Stimulated activated CD8-positive, alpha-beta memory T cell treated with anti-CD3 and anti-CD28 coated beads, Interleukin-4, amount 100 ng/mL, for 1 hour (primary cell): ENCODE measurements at places on chromosomes 2 and 18.

DNA sequence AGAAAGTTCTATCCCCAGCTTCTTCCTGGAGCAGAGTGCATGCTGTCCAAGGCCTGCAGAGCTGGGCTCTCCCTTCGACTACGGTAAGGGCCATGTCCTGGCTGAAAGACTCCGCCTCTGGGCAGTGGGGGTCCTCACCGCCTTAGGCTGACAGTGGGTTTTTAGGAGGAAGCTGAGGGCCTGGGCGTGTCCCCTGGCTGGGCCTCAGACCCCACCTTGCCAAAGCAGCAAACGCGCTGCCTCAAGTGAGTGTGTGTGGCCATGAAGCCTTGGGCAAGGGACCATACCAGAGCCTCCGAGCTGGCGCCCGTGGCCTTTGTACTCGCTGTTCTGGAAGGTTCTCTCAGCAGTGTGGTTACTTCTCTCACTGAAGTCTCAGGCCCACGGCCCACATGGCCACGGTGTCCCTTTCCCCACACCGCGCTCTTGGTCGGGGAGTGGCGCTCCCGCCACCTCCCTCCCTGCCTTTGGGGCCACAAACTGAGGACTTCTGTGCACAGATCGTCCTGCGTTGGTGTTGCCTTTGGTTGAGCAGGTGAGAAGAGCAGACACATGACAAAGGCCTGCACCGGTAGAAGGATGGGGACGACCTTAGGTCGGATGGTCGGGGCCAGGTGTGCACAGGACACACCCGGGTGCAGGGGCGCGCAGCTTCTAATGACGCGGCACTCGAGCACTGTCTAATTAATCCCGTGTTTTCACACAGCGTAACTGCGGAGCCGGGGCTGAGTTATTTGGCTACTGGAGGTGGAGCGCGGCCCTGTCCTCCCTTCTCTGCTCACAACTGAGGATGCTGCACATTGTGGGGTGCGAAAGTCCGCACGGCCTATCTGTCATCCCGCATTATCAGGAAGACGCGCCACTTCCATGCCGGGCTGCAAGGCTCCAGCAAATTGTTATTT lies 121.6 kb downstream of the PTGR3 start:
- DNase-seq = no peak

GRCh38 chr2:151481744-151482143 lies 72.0 kb downstream of the RIF1 start:
- DNase-seq = no peak

GRCh38 chr2:9638532-9638931 lies 7.7 kb upstream of the YWHAQ start:
- DNase-seq = no peak

DNA sequence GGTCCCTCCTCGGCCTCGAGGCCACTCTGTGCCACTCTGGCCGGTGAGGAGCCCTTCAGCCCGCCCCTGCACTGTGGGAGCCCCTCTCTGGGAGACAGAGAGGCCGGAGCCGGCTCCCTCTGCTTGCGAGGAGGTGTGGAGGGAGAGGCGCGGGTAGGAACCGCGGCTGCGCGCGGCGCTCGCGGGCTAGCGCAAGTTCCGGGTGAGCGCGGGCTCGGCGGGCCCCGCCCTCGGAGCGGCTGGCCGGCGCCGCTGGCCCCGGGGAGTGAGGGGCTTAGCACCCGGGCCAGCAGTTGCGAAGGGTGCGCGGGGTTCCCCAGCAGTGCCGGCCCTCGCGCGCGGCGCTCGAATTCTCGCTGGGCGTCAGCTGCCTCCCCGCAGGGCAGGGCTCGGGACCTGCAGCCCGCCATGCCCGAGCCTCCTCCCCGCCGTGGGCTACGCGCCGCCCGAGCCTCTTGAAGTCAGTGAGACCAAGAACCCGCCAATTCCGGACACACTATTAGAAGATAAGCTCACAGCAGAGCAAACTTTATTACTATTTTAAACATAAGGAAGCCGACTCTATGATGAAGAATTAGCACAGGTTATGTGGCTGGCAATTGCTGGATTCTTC lies 825.8 kb upstream of the FANCL start:
- DNase-seq = no peak

DNA sequence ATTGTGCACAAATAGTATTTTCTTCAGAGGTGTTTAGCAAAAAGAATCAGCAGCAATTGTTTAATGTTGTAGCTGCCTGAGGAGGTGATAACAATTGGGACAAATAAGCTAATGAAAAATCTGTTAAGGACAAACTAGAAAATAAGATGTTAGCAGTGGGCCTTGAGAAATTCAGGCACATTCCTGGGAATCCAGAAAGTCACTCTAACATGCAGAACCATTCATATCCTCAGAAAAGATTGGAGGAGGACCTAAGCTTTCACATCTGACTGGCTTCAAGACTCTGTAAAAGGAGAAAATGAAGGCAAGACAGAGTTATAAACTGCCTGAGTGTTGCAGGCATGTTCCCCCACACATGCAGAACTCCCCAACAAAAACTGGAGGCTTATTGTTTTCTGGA lies 353.5 kb upstream of the RGPD4 start:
- no peak for DNase-seq

DNA sequence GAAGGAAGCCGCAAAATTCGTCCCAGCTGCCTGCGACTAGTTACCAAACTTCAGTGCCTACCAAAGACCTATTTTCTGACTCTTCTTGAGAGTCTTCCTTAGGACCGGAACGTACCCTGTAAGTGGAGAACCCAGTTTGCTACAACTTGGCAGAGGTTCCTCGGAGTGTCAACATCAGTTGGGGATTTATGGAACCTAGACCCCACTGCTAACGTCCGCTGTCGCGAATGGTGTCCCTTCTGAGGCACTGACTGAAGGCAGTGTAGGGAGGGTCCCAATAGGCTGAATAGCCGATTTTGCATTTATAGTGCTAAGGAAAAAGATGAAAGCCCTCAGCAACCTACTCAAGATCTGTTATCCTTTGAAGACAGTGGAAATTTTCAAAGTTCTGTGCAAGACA lies 568 bp upstream of the STK17B start:
- no peak for DNase-seq

DNA sequence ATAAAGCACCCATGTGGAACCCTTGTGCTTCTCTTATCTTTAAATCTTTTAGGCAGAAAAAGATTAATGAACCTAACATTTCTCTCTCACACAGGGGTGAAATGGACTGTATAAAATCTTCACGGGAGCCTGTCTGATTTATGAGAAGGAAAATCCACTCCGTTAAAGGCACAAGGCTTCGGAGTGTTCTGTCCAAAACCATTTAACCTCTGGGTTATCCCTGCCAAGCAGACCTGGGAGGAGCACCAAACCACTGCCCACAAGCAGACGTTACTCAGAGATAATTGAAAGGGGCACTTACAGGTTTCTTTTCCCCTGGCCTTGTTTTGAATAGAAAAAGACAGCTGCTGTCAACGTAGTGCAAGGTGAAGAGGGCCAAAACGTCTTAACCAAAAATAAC lies 184.4 kb upstream of the DOK6 start:
- no peak for DNase-seq

DNA sequence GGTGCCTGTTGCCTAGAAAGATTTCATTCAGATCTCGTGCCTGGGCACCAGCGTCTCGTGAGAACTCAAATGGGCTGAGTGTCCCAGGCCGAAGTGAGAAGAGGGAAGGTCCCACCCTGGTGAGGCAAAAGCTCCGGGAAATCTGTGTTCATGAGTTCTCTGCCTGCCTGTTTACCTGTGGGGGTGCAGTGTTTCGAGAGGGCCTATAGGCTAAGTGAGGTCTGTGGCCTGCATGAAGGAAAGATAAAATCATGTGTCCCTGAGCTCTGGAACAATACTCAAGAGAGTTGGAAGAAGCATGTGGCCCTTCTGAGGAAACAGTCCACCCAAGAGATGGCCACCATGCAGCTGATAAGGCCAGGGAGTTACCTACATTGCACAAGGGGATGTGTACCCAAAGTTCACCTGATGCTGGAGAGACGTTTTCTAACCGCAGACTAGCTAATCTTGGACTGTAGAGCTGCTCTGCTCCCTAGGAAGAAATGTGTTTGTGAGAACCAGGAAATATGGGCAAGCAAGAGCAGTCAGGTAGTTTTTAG lies 63.5 kb upstream of the ST3GAL5 start:
- no peak for DNase-seq

- DNase-seq = no peak
These were observed 73.3 kb downstream of the RPIA start for GRCh38 chr2:88764850-88765153.

GRCh38 chr2:221775096-221775495 lies 203.0 kb upstream of the EPHA4 start:
- no peak for DNase-seq

DNA sequence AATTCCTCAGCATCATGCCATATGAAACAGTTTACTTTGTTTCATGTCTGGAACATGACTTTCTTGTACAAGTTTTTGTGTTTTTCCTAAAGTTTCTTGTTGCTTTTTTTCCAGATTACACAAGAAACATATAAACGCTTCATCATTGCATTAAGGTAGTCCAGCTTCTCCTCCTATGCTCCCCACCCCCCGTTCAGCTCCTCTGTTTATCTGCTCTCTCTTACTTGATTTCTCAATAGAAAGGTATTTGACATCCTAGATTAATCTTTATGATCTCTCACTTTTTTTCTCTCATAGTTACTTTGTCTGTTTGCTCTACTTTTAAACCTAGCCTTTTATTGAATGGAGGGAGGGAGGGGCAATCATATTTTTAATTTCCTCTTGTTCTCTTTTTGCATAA lies 25.4 kb downstream of the SLC40A1 start:
- DNase-seq = no peak

DNA sequence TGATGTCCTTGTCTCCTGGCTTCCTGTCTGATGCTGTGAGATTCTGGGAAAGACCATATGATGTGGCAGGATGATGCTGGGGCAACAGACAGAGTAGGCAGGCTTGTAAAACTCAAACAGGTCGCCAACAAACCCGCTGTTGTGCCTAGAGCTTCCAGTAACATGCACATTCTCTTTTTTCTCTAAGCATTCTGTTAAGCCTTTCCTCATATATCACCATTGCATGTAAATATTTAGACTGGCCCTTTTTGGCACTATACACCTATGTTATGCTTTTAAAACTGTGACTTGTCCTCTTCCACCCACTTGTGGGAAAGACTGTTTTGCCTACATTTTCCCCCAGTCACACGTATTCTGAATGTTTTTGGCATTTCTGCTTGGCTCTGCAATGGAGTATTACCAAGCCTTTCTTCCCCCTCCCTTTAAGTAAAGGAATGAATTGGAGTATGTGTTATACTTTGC lies 250.4 kb upstream of the TANK start:
- DNase-seq = no peak

GRCh38 chr2:159022019-159022418 lies 53.6 kb downstream of the TANC1 start:
- no peak for DNase-seq

GRCh38 chr2:178630581-178630980 lies 150.3 kb downstream of the PLEKHA3 start:
- DNase-seq = no peak

- no peak for DNase-seq
These were observed 31.5 kb downstream of the LYPD1 start for GRCh38 chr2:132638313-132639040.

DNA sequence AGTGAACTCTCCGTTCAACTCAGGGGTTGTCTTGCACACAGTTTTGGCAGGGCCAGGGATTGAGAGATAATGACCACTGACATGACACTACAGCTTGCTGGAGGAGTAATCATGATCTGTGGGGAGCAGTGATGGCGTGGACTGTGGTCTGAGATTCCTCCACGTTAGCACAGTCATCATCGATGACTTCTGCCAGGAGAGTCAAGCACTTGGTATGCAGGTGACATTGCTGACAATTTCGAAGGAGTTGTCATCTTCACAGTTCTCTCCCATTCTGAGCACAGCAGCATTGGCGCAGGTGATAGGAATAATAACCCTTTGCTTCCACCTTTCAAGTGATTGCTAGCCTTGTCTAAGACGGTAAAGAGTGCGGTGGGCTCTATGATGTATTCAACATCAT lies 79.8 kb downstream of the SGPP2 start:
- DNase-seq = no peak

DNA sequence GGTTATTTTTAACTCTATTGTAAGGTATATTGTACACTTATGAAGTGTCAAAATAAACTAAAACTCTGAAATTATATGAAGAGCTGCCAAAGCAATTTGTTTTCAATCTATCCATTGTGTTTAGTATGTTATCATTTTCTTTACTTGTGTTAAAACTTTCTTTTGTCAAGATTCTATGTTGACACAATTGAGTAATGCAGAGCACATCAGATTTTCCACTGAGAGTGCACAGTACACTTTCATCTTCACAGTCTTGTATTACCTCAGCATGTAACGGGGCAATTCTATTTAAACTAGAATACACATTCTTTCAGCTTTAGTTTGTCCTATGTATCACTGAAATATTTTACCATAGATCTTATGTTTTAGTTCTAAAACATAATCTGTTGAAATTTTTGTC lies 304.4 kb upstream of the ZC3H15 start:
- DNase-seq = no peak

DNA sequence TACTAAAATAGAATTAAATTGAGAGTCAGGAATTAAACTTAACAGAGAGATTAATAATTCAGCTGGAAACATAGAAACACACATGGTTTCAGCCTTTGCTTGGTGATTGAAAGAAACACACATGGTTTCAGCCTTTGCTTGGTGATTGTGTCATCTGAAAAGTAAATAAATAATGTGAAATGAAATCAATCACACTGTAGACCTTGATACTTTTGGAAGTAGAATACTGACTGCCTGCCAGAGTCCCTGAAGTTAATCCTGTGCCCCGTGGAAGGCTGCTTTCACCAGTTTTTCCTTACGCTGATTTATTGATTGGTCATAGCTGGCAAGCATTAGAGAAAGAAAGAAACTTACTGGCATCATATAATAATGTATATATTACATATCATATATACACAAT lies 1252.7 kb upstream of the FAM98A start:
- DNase-seq = no peak

DNA sequence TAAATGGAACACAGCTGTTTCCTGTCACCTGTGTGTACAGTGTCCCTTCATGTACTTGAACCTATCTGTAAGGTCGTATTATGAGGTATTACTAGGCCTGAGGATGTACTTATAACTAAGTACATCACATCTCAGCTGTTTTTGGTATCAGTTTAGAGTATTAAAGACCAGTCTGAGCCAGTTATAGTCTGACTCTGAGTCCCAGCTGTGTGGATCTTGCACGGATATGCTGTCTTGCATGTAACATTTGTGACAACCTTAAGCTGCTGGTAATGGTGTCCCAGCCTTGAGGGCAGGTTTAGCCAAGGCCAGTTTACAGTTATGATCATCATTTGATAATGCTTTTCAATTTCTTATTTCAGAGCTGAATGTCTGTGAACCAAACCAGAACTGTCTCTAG lies 496.3 kb downstream of the SLC4A3 start:
- DNase-seq = no peak

GRCh38 chr2:100228967-100229366 lies 86.6 kb upstream of the AFF3 start:
- DNase-seq = no peak

DNA sequence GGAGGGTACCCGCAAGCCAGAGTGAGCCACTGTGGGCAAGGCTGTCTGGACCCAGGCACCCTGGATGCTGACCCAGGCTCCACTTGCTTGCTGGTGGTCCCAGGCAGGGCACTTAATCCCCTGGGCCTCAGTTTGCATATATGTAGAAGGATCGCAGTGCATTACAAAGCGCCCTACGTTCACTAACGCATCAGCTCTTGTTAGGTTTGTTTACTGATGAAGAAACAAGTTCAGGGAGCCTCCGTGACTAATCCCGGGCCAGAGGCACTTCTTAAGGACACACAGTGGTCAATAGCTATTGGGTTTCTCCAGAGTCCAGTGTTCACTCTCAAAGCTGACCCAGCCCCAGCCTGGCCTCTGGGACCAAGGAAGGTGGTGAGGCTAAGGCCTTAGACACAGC lies 70.2 kb downstream of the LBH start:
- DNase-seq = no peak
